Neuronal stem cell (in vitro differentiated cells): ENCODE measurements at places on chromosomes 2 and 18.

GRCh38 chr2:15855766-15856260 lies 84.5 kb upstream of the MYCN start:
- no peaks in the 10 kb centered on the region for H3K36me3 ChIP-seq
- no peak overlapping the region for H3K27ac ChIP-seq

DNA sequence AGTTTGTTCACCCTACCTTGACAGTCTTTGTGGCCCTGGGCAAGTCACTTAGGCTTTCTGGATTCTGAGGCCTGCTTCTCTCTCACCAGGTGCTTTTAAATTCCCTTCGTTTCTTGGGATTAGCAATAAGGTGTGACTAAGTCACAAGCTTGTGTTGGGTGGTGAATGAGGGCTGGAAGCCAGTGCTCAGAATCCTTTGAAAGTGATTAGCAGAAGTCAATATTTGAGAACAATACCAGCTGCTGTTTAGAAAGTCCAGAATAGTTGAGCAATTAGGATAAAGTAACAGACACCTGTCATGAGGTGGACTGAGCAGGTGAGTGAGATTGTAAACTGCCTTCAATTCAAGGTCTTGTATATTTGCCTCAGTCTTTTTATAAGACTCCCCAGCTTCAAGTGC lies 19.3 kb upstream of the MGAT5 start:
- no peak overlapping the region for H3K4me3 ChIP-seq
- DNase-seq = no peak
- no peaks in the 10 kb centered on the region for H3K27me3 ChIP-seq
- H3K36me3 ChIP-seq = no peaks in the 10 kb centered on the region
- H3K4me1 ChIP-seq = no peaks in the 10 kb centered on the region
- no peak overlapping the region for H3K27ac ChIP-seq

- H3K27me3 ChIP-seq = peaks cover 5% of the 10 kb centered on the region
- no peak for DNase-seq
- H3K4me3 ChIP-seq = no peak overlapping the region
- no peaks in the 10 kb centered on the region for H3K36me3 ChIP-seq
These were observed 3.7 kb upstream of the ATG16L1 start for GRCh38 chr2:233247744-233248143.

GRCh38 chr2:112166806-112167499 lies 28.8 kb downstream of the FBLN7 start:
- no peaks in the 10 kb centered on the region for H3K4me1 ChIP-seq
- no peak overlapping the region for H3K4me3 ChIP-seq
- no peak overlapping the region for H3K27ac ChIP-seq
- no peaks in the 10 kb centered on the region for H3K27me3 ChIP-seq
- DNase-seq = no peak
- peaks cover 5% of the 10 kb centered on the region for H3K36me3 ChIP-seq

- peaks cover 57% of the 10 kb centered on the region for H3K36me3 ChIP-seq
- no peak overlapping the region for H3K27ac ChIP-seq
- H3K4me1 ChIP-seq = no peaks in the 10 kb centered on the region
- no peak overlapping the region for H3K4me3 ChIP-seq
- no peaks in the 10 kb centered on the region for H3K27me3 ChIP-seq
These were observed 15.7 kb downstream of the MSH6 start for GRCh38 chr2:47798631-47799030.

DNA sequence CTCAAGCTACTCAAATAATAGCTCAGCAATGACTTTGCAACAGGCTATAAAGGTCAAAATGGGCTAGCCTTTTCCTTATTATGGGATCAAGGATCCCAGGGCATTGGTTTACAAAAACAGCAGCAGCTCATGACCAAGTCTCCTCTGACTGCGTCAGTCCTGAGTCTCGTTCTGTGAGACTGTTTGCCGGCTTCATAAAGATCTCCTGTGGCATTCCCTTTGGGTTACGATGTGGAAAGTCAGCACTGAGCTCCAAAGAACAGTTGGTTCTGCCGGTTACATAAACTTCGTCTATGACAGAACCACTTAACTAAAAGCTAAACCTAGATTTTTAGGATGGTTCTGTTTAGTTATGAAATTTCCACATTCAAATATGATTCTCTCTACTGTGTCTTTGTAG lies 674.9 kb downstream of the ZEB2 start:
- H3K36me3 ChIP-seq = no peaks in the 10 kb centered on the region
- no peaks in the 10 kb centered on the region for H3K4me1 ChIP-seq
- H3K4me3 ChIP-seq = no peak overlapping the region
- no peak overlapping the region for H3K27ac ChIP-seq
- H3K27me3 ChIP-seq = no peaks in the 10 kb centered on the region

DNA sequence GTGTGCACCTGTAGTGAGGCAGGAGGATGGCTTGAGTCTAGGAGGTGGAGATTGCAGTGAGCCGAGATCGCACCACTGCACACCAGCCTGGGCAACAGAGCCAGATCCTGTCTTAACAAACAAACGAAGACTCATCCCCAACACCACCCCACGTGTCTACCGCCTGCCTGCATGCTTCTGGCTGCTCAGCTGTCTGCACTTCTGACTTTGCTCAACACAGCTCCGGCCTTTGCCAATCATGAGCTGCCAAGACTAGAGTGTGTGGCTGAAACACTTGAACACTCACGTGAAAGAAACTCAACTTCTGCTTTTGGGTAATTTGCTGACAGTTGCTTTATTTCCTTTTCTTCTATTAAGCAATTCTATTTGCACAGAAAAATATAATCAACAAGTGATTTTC lies 32.1 kb upstream of the SP3 start:
- H3K36me3 ChIP-seq = no peaks in the 10 kb centered on the region
- H3K27ac ChIP-seq = no peak overlapping the region
- H3K27me3 ChIP-seq = no peaks in the 10 kb centered on the region
- DNase-seq = no peak
- H3K4me1 ChIP-seq = no peaks in the 10 kb centered on the region

GRCh38 chr18:44232500-44232899 lies 448.2 kb upstream of the SETBP1 start:
- no peak overlapping the region for H3K27ac ChIP-seq
- no peak for DNase-seq
- no peak overlapping the region for H3K4me3 ChIP-seq
- no peaks in the 10 kb centered on the region for H3K27me3 ChIP-seq
- H3K36me3 ChIP-seq = no peaks in the 10 kb centered on the region
- no peaks in the 10 kb centered on the region for H3K4me1 ChIP-seq
